Caco-2 (cell line): ENCODE measurements at places on chromosomes 12 and 14.

- DNase-seq = no peak
These were observed at the start of gene OR8S1 for GRCh38 chr12:48525332-48525731. TSS of gene OR8S1 (plus strand) at chr12:48525632. CDS start at chr12:48525632, 0 bp downstream.

GRCh38 chr12:1974812-1975211 lies 29.4 kb downstream of the DCP1B start:
- no peak for DNase-seq

- DNase-seq = no peak
These were observed 252.2 kb upstream of the ATP2B1 start for GRCh38 chr12:89960607-89961394.

DNA sequence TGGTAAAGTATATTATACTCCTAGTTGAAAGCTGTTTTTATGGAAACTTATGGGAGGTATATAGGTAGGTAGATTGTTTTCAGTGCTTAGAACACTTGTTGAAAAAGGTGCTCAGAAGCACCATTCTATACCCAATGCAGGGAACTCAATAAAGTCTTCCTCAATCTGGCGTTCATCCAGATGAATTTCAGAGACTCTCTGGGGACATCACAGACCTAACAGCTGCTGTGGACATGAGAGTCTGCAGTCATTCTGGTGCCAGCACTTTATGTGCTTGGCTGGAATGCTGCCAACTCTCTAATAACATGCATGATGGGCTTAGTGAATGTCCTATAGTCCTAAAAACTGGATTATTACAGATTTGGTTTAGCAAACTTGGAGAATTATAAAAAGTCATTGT lies 115.9 kb downstream of the NTN4 start:
- no peak for DNase-seq

DNA sequence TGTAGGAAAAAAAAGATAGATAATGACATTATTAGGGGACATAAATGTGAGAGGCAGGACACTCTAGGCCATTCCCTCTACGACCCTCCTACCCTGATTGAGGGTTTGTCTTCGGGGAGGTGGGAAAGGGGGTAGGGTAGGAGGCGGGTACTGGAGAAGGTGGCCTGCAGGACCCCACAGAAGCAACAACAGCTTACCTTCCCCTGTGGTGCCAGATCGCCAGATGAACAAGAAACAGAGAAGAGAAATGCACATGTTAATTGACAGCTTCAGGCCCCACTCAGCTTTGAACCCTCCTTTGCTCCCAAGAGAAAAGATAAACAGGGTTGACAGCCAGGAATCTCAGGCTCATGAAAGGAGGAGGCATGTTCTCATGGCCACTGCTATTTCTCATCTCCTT lies 4.8 kb downstream of the PHB2 start:
- no peak for DNase-seq

DNA sequence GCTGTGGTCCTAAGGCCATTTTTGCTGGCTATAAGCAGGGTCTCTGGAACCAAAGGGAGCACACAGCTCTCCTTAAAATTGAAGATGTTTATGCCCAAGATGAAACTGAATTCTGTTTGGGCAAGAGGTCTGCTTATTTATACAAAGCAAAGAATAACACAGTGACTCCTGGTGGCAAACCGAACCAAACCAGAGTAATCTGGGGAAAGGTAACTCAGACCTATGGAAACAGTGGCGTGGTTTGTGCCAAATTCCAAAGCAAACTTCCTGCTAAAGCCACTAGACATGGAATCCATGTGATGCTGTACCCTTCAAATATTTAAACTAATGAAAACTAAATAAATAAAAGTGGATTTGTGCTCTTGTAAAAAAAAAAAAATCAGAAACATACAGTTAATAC lies 29.6 kb upstream of the BICDL1 start:
- DNase-seq = no peak
